ENCODE measurements at places on chromosomes 5 and 9.

DNA sequence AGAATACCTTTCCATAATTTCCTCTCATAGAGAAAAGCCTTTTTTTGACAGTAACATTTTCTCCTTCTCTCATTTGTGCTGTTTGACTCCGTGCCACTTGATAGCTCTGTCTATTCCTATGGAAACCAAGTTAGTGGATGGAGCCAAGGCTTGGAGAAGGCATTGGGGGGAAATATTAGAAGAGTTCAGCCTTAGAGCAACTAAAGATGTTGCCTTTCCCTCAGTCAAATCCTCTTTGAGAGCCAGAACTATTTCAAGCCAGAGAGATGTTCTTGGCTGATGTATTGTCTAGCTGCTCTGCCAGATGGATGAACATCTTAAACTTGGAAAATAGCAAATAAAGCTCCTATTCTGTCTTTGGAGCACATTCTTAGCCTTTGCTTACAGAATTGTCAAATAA lies 112.4 kb downstream of the INVS start:
- DNase-seq = no peak

- DNase-seq = no peak
Observed at GRCh38 chr9:22332202-22332601, 114.4 kb upstream of the DMRTA1 start.

GRCh38 chr5:142219146-142219545 lies 105.7 kb downstream of the SPRY4 start:
- DNase-seq = no peak

GRCh38 chr9:114968671-114969070 lies 38.3 kb upstream of the TNFSF8 start:
- no peak for DNase-seq

DNA sequence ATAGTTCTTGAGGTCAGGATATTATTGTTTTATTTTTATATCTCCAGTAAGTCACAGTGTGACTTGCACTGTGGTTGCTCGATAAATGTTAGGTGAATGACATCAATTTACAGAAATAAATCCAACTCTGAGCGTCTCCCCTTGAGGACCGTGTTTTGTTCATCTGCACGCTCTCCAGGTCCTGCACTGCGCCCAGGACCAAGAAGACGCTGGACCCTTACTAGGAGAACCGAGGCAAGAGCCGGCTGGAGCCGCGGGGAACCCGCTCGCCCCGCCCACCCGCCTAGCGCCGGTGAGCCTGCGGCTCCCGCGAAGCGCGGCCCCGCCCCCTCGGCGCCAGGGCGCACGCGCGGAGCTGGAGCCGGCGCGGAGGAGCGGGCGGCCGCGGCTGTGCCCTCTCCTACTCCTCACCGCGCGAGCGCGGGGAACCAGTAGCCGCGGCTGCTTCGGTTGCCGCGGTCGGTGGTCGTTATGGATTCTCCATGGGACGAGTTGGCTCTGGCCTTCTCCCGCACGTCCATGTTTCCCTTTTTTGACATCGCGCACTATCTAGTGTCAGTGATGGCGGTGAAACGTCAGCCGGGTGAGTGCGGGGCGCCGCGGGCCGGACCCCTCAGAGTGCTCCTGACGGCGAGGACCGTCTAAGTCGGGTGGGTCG lies at the start of gene TMEM38B:
TSS of gene TMEM38B (plus strand) at position 352 of the 658 bp plus-strand sequence. CDS start at position 472, 120 bp downstream.
- DNase-seq = peak; percentile 43

DNA sequence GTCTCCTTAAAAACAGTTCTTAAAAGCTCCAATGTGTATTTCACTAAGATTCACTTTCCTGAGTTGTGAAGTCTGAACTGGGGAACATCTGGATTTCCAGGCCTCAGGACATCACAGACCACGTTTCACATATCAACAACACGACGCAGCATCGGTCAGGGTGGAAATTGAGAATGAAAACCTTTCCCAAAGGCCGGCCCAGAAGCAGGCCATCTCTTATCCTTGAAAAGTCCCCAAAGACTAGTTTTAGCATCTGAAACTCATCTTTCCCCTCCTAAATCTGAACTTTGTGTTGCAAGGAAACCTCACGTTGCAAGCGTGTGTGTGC lies 96.4 kb upstream of the COL5A1 start:
- DNase-seq = no peak
